ENCODE measurements at places on chromosomes 11 and 22.
A peak's percentile ranks its signal among the peaks of the same experiment; 100 is the strongest.

GRCh38 chr11:46918083-46918787, at the start of gene LRP4:
TSS of gene LRP4 (minus strand) at chr11:46918550. CDS start at chr11:46918379, 171 bp downstream.
- DNase-seq, result no peak

- DNase-seq, result no peak
These were observed 5.9 kb downstream of the PHOX2A start for GRCh38 chr11:72238040-72238450.

GRCh38 chr22:27213294-27213693, 555.9 kb downstream of the MIAT start:
- DNase-seq, result no peak

- DNase-seq, result no peak
These were observed 541 bp downstream of the MICAL2 start for GRCh38 chr11:12110714-12111548.

GRCh38 chr11:129283141-129283540, 91.0 kb upstream of the ARHGAP32 start:
- DNase-seq, result no peak

DNA sequence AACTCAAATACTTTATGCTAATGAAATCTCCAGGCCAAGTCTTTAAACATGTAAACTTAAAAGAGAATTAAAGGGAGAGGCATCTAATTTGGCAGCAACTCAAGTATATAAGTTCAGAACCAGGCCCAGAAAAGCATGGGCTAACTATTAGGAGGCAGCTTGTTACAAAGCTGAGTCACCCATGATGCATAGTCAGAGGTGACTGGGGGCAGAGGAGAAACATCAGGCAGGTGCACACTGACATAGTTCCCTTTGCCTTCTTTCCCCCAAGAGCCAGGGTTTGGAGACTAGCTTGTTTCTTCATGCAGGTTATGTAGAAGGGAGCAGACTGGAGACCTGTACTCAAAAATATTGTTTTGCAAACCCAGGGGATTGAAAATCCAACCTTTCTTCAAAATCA, 619.0 kb downstream of the SOX6 start:
- DNase-seq, result no peak

DNA sequence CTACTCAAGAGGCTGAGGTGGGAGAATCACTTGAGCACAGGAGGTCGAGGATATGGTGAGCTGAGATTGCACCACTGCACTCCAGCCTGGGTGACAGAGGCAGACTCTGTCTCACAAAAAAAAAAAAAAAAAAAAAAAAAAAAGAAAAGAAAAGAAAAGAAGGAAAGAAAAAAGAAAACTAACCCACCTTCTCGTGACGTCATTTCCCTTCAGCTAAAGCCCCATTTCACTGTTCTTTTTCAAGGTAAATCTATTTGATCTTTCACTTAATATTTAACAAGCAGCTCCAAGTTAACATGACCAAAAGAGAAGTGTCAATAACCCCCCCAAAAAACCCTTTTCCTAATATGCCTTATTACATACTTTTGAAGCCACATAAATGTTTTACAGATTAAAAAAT, 5.1 kb downstream of the RAPSN start:
- DNase-seq, result no peak

DNA sequence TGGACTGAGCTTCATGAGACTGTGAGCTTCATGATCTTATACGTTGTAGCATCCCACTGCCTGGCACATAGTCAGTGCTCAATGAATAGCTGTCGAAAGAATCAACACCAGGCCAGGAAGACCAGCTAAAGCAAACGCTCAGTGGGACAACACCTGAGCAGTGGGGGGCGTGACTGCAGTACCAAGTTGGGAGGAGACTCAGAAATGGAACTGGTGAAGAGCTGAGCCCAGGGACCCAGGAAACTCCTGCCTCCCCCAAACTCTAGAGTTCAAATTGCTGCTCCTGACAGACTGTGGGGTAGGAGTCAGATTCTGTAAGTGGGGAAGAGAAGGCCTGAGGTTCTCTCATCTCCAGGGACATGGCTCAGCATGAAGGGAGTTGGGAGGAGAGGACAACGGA, 59.3 kb downstream of the MORC2 start:
- no peak for DNase-seq

DNA sequence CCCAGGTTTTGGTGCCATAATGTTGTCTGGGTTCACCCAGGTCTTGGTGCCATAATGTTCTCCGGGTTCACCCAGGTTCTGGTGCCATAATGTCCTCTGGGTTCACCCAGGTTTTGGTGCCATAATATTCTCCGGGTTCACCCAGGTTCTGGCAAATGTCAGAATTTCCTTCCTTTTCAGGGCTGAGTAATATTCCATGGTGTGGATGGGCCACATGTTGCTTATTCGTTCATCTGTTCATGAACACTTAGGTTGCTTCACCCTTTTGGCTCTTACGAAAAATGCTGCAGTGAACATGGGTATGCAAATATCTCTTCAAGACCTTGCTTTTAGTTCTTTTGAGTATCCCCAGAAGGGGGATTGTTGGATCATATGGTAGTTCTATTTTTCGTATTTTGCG, 15.1 kb upstream of the GRAMD4 start:
- no peak for DNase-seq

DNA sequence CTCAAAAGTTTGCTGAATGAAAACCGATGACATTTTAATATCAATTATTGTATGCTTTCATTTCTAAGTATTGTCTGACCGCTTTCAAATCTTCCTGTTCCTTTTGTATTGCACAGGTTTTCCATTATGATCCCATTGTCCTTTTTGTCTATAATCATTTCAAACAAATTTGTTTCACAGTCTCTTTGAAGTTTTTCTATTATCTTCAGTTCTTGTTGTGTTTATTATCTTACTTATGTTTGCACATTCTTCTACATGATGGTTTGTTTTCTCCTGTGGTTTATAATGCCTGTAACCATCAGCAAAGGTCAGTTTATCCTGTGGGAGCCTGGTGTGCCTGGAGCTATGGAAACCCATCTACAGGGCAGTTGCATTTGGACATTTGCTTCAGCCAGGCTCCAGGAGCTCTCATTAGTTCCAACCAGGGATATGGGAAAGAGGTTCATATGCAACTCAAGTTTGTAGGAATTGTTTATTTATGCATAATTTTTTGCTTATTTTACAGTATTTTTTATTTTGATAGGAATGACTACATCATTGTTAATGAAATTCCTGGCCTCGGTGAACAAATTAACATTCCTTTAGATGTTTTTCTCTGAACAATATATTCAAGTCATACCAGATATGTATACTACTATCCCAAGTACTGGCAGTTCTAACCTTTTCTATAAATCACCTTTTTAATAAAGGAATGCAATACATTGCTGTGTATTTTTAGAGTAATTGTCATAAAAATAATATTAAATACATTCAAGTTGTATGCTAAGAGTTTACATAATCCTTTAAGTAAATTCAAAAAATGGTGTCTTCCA, 179.2 kb downstream of the SBF2 start:
- DNase-seq, result no peak

GRCh38 chr22:49949914-49950292, 10.7 kb upstream of the PIM3 start:
- DNase-seq, result no peak

GRCh38 chr11:128095466-128095981, 491.8 kb downstream of the ETS1 start:
- no peak for DNase-seq

GRCh38 chr11:47861728-47862127, 13.6 kb upstream of the NUP160 start:
- no peak for DNase-seq

DNA sequence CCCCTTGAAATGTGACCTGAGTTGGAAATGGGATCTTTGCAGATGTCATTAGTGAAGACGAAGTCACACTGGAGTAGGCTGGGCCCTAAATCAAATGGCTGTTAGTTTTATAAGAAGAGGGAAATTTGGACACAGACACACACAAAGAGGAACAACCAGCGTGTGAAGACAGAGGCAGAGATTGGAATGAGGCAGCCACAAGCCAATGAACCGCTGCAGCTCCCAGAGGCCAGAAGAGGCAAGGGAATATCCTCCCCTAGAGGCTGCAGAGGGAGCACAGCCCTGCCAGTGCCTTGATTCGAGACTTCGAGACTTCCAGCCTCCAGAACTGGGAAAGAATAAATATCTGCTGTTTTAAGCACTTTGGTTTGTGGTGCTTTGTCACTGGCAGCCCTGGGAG, 484.5 kb downstream of the MN1 start:
- DNase-seq, result no peak

- DNase-seq, result no peak
These were observed 773 bp downstream of the HRAS start for GRCh38 chr11:534396-535209.

GRCh38 chr22:37430941-37431340, 3.7 kb upstream of the ELFN2 start:
- no peak for DNase-seq

- DNase-seq, result no peak
These were observed 101.7 kb downstream of the MORC2 start for GRCh38 chr22:30866811-30867271.

- no peak for DNase-seq
These were observed 1.4 kb upstream of the MCM5 start for GRCh38 chr22:35398591-35398973.

DNA sequence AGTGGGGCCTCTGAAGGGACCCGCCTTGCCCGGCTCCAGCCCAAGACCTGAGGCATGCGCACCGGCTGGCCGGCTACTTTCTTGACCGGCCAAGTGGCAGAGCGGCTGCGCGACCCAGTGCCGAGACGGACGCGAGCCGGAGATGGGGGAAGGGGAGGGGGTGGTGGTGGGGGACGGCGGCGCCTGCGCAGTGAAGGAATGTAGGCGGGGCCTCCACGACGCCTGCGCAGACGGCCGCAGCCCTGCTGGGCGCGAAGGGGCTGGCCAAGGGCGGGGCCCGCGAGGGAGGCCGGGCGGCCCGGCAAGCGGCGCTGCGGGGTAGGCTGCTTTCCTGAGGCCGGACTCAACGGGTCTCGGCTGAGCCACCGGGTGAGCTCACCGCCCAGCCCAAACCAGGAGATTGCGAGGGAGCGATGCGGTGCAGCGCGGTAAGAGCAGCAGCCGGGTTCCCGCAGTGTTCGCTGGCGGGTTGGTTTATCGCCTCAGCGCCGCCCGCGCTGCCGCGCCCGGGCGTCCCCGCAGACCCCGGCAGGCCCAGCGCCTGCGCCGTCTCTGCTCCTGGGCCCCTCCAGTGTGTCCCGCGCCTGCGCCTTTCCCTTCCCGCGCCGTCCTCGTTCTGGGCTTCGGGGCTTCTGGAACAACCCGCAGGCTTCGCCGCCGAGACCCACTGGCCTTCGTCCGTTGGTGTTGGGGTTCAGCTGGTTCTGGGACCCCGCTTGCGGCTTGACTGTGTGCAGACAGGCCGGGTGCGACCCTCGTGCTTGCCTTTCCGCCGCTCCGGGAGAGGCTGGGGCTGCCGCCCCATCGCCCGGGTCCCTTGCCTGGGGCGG, at the start of gene SPECC1L:
Gene SPECC1L (plus strand): TSS at position 276 of the 830 bp plus-strand sequence. CDS start 31,401 bp downstream, outside the sequence.
- peak; percentile 67 for DNase-seq

Data from activated CD8-positive, alpha-beta memory T cell treated with anti-CD3 and anti-CD28 coated beads for 1 hour (primary cell).